Eye (tissue), 1 donor: ENCODE measurements at places on chromosomes 2 and 18.

DNA sequence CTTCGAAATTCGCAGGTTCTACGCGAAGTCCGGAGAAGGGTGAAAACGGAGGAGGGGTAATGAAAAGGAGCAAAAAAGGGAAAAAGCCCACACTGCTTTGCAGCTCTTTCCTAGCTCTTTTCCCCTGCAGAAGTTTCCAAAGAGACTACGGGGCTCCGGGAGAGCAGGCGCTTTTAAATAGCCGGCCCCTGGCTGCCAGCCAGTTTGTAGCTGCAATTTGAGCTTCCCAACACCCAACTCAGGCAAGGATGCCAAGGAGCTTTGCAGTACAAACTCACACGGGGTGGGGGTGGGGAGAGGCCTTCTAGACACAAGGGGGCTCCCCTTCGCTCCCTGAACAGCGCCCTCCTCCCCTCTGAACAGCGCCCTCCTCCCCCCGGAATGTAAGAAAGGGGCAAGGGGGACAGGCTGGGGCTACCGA is at the start of gene IGFBP5:
Gene IGFBP5, minus strand, starts transcription at position 149 of the 421 bp plus-strand sequence. CDS start 774 bp downstream, outside the sequence.
- peak; percentile 97 for DNase-seq

- DNase-seq: no peak
These were observed 1041.2 kb upstream of the CDH2 start for GRCh38 chr18:29218091-29218490.

DNA sequence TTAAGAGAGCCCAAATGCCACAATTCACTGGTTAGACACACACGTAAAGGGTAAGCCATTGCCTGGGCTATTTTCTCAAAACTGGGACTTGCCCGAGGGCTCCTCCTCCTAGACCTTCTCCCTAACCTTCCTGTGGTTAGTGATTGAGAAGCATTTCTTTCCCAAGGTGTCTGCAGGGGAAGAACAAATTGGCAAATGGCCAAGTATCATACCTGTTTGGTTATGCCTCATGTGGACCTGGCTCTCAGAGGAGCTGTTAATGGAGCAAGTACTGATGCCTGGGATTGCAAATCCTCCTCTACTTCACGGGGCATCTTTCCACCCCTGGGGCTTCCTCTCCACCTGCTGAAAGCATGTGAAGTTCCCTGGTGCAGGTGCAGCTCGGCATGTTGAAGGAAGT is 187.5 kb upstream of the CYRIA start:
- no peak for DNase-seq

DNA sequence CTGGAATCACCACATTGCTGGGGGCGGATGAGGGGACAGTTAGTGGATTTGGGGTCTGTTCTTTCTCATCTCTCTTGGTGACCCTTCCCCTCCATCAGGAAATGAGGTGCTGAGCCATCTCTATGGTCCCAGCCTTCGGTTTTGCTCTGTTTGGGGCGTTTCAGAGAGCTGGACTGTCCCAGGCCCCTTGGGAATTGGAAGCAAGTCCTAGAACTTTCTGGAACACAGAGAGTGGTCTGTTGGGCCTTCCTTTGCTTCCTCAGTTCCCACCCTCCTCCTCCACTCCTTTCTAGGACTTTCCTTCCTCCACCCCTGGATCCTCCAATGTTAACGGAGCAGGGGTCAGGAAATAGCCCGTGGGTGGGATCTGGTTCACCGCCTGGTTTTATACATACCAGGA is 17.0 kb downstream of the RRM2 start:
- DNase-seq: no peak

DNA sequence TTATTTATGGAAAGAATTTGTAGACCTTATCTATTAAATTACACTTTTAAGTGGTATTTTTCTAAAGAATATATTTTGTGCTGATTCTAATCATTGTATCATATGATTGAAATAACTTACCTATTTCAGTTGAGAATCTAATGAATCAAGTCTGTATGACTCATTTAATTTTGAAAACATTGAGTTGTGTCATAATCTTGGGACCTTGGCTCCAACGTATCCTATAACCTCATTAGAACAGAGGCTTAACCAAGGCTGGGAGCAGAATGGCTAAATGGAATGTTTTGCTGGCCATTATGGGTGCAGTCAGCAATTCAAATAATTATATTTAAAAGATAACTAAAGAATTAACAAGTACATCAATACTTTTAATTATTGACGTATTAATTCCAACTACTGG is 19.6 kb upstream of the GULP1 start:
- DNase-seq: no peak

- no peak for DNase-seq
These were observed 346.2 kb upstream of the MEX3C start for GRCh38 chr18:51543658-51544155.

DNA sequence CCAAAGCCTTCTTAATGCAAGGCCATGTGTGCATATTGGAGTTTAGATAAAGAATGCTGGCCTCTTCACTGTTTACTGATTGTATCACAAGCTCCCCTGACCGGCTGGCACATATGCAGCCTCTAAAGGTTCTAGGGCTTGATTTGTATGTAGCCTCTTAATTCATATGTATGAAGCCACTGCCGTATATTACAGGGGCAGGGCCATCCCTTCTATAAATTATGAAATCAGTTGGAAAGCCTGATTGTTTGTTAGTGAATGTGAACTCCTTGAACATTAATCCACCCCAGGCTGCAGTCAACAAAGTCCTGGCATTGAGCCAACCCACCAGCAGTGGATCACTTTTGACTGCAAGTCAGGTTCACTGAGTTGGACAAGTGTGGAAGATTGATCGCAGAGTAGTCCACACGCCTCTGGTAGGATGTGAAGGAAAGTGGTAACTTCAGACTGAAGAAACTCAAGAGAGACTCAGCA is 61.6 kb upstream of the PARD3B start:
- no peak for DNase-seq

DNA sequence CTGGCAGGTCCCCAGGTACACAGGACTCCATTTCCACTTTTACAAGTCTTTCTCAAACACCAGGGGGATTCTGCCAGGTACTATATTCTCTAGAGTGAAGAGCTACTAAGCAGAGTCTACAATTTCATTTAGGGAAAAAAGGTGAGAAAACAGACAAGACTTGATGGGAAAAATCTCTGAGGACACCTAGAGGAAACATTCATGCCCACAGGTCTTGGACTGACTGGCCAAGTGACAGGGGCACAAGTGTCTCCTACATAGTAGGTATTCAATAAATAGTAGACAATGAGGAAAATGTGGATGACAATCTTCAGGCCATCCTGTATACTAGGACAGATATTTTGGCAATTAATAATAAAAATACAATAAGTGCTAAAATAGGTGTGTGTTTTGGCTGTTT is 228.6 kb downstream of the CLIP4 start:
- DNase-seq: no peak

- no peak for DNase-seq
These were observed 57.6 kb downstream of the NPAS2 start for GRCh38 chr2:100877555-100877954.

DNA sequence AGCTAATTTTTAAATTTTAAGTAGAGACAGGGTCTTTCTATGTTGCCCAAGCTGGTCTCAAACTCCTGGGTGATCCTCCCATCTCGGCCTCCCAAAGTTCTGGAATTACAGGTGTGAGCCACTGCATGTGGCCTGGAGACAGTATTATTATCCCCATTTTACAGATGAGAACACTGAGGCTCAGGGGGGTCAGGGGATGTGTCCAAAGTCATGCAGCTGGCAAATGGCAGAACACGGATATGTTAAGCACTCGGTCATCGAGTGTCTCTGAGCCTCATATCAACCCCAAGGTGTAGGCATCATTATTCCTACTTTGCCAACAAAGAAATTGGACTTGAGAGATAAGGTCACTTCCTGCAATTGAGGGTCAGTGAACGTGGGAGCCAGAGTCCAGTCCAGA is 12.6 kb downstream of the KCNK3 start:
- DNase-seq: no peak

- DNase-seq: no peak
These were observed 115.3 kb downstream of the BCL2L11 start for GRCh38 chr2:111236025-111236424.

GRCh38 chr2:38791744-38792143 is 13.7 kb downstream of the GEMIN6 start:
- DNase-seq: no peak

GRCh38 chr2:60794271-60794863 is 38.3 kb downstream of the PAPOLG start:
- peak; percentile 22 for DNase-seq

DNA sequence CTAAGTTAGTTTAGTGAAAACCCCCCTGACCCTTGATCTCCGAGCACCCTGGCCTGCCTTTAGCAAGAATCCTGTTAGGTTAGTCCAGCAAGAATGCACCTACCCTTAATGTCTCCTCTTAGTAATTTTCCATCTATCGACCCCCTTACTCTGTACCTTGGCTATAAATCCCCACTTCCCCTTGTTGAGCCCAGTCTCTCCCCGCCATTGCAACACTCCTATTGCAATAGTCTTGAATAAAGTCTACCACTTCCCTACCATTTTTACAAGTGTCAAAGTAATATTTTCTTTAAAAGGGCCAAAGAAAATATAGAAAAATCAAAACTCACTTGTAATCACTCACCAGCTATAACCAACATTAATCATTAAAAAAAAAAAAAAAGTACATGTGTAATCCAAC is 4.2 kb upstream of the ZBTB7C start:
- DNase-seq: no peak
